Endothelial cell of umbilical vein (primary cell): ENCODE measurements at places on chromosomes 16 and 17. TPM values are rescaled to one million over a fixed set of nuclear protein-coding genes. Genes with fewer than 3 reads are reported as not detected.

Gene KRT24
- not detected in 2 replicates for total RNA-seq

Gene KRTAP3-2
- total RNA-seq: not detected in 2 replicates

Gene CBX2
- total RNA-seq: 19.8 and 20.0 TPM in 2 replicates

Gene ATP2C2
- total RNA-seq: not detected in 2 replicates

- H3K4me3 ChIP-seq: no peak overlapping the region
- peak; percentile 21 for DNase-seq
- H3K27ac ChIP-seq: no peak overlapping the region
- peaks cover 24% of the 10 kb centered on the region for H3K27me3 ChIP-seq
- H3K4me1 ChIP-seq: peaks cover 11% of the 10 kb centered on the region
These were observed 5.0 kb downstream of the SLC5A2 start for GRCh38 chr16:31487720-31488467.

DNA sequence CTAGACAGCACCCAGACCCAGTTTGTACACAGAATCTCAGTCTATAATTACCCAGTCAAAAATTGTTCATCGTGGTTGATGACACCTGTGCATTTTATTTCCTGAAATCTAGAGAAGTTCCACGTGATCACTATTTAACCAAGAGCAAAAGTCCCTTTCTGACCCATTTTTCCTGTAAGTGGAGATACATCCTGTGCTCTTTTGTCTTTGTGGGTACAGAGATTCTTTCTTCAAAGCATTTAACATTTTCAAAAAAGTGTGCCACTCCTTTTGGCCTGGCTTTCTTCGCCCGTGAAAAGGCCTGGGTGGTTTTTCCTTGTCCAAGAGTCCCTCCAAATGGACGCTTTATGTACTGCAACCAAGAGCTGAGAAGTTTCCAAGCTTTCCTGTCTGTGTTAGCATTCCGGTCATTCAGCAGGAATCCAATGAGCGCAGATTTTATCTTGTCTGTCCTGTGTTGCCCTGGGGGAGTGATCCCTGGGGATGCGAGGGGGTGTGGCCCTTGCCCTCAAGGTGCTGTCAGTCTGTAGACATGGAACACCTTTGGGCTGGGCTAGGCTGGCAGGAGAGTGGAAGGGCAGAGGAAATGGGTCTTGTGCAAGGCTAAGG, 161.1 kb upstream of the CACNG5 start:
- peak; percentile 68 for DNase-seq
- H3K4me1 ChIP-seq: peaks cover 2% of the 10 kb centered on the region
- no peak overlapping the region for H3K4me3 ChIP-seq

- H3K27ac ChIP-seq: no peak overlapping the region
- no peaks in the 10 kb centered on the region for H3K4me1 ChIP-seq
- H3K27me3 ChIP-seq: no peaks in the 10 kb centered on the region
- no peak overlapping the region for H3K4me3 ChIP-seq
- H3K36me3 ChIP-seq: no peaks in the 10 kb centered on the region
These were observed 34.3 kb downstream of the MYH3 start for GRCh38 chr17:10622617-10623485.

GRCh38 chr17:1571341-1571704, 8.7 kb upstream of the PITPNA start:
- no peak overlapping the region for H3K4me3 ChIP-seq
- H3K27ac ChIP-seq: no peak overlapping the region
- no peaks in the 10 kb centered on the region for H3K36me3 ChIP-seq
- no peak for DNase-seq
- H3K27me3 ChIP-seq: no peaks in the 10 kb centered on the region

DNA sequence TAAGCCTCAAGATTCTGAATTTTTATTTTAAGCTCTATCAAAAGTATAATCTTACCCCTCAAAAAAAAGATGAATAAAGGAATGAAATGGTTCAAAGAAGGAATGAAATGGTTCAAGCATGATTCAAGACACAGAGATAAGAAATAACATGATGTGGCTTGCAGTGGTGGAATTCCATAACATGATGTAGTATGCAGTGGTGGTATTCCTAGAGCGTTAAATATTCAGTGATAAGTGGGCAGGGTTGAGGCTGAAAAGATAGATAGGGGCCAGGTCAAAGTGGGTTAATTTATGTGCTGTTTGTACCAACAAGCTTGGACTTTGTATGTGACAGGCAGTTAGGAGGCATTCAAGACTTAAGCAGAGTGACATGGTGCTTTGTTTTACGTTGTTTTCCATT, 29.6 kb downstream of the TNRC6A start:
- no peak for DNase-seq
- no peak overlapping the region for H3K4me3 ChIP-seq

- peaks cover 6% of the 10 kb centered on the region for H3K4me1 ChIP-seq
- H3K4me3 ChIP-seq: no peak overlapping the region
- no peak overlapping the region for H3K27ac ChIP-seq
- no peaks in the 10 kb centered on the region for H3K36me3 ChIP-seq
These were observed 11.8 kb upstream of the TMEM98 start for GRCh38 chr17:32916134-32916533.

DNA sequence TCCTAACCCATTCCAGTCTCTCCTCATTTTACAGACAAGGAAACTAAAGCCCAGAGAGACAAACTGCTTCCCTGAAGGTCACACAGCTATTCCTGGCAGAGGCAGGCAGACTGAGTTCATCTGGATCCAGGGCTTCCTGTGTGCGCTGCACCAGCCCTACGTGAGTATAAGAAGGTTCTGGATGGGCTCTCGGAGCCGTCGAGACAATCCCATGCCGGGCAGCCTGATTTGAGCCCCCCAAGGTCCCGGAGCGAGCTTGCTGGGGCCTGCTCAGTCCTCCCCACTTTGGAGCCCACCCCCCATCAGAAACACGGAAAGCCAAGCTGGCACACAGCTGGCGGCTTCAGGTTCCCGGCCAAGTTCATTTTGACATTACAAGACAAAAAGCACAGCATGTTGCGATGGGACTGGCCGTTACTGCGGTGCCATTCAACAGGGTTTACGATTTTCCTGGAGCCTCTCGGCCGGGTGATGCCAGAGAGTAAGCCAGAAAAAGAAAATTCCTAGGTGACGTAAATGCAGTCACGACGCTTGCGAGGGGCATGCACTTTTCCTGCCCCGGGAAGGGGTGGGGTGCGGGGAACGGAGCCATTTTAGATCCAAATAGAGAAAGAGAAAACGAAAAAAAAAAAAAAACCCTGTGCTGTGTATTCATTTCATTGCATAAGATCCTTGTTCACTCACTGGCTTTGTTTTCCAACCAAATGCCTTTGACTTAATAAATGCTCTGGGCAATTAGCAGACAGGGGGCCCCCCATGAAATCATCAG, 167.1 kb upstream of the FOXF1 start:
- peak overlapping the region; percentile 88 for H3K27ac ChIP-seq
- H3K27me3 ChIP-seq: no peaks in the 10 kb centered on the region
- no peaks in the 10 kb centered on the region for H3K36me3 ChIP-seq

GRCh38 chr17:921161-921560, 58.4 kb downstream of the NXN start:
- H3K27ac ChIP-seq: no peak overlapping the region
- DNase-seq: no peak
- H3K4me1 ChIP-seq: peaks cover 13% of the 10 kb centered on the region
- H3K27me3 ChIP-seq: no peaks in the 10 kb centered on the region

GRCh38 chr16:26749072-26749471, 317.7 kb upstream of the C16orf82 start:
- H3K36me3 ChIP-seq: no peaks in the 10 kb centered on the region
- no peak for DNase-seq
- no peak overlapping the region for H3K4me3 ChIP-seq
- no peaks in the 10 kb centered on the region for H3K4me1 ChIP-seq
- H3K27me3 ChIP-seq: no peaks in the 10 kb centered on the region
- H3K27ac ChIP-seq: no peak overlapping the region

GRCh38 chr17:8490256-8491023, 54.8 kb downstream of the NDEL1 start:
- peaks cover 23% of the 10 kb centered on the region for H3K36me3 ChIP-seq
- H3K4me1 ChIP-seq: no peaks in the 10 kb centered on the region
- H3K27ac ChIP-seq: no peak overlapping the region
- H3K4me3 ChIP-seq: no peak overlapping the region
- no peaks in the 10 kb centered on the region for H3K27me3 ChIP-seq

GRCh38 chr16:84175350-84176081, 11.3 kb downstream of the TAF1C start:
- peak; percentile 52 for DNase-seq
- no peaks in the 10 kb centered on the region for H3K27me3 ChIP-seq
- no peak overlapping the region for H3K4me3 ChIP-seq
- no peak overlapping the region for H3K27ac ChIP-seq
- peaks cover 18% of the 10 kb centered on the region for H3K4me1 ChIP-seq

DNA sequence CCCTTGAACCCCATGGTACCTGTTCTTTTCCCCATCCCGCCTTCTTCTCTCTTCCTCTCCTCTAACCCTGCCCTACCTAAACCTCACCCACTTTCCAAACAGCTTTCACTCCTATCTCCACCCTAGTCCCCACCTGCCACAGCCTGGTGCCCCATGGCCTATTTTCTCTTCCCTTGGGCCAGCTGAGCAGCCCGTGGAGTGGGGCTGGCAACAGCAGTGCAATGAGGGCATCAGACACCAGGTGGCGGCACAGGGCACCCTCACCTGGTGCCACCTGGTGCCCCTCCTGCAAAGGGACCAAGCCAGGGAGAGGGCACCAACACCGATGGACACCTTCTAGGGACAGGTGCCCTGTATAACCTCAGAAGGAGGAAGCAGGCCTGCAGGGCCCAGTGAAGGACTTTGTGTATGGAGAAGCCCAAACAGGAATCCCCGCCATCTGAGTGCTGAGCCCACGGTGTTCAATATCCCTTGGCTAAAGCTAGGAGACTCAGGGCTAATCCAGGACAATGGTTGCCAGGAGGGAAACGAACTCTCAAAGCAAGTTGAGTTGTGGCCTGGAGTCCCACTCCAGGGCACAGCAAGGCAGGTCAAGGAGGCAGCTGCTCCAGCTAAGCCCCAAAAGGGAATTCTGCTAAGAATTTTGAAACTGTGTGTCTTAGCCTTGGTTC, 4.0 kb upstream of the ABCC3 start:
- H3K27ac ChIP-seq: no peak overlapping the region
- peaks cover 21% of the 10 kb centered on the region for H3K4me1 ChIP-seq
- no peaks in the 10 kb centered on the region for H3K36me3 ChIP-seq

DNA sequence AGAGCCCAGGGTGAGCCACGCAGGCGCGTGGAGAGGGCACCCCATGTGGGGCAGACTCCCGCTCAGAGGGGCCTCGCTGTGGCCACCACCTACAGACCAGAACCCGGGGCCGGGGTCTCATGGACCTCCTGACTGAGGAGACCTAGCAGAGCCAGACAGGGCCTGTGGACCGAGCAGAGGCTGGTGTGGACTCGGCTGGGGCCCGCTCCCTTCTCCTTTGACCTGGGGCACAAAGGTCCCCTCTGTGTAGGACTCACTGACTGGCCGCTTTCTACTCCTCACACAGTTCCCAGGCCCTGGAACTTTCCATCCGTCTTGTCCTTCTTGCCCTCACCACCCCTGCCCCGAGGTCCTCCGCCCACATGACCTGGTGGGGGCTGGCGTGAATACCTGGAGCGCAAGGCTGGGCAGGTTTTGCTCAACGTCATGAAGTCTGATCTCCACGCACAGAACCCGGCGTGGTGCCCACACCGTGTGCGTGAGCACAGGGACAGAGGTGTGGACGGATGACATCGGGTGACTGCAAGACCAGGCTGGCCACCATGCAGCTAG, 44.7 kb upstream of the ACSF3 start:
- no peak overlapping the region for H3K27ac ChIP-seq
- H3K4me3 ChIP-seq: no peak overlapping the region
- H3K4me1 ChIP-seq: no peaks in the 10 kb centered on the region
- no peaks in the 10 kb centered on the region for H3K36me3 ChIP-seq
- no peaks in the 10 kb centered on the region for H3K27me3 ChIP-seq
- DNase-seq: no peak

GRCh38 chr17:57035971-57036481, 49.0 kb upstream of the AKAP1 start:
- no peak overlapping the region for H3K4me3 ChIP-seq
- H3K4me1 ChIP-seq: no peaks in the 10 kb centered on the region
- no peak overlapping the region for H3K27ac ChIP-seq
- no peaks in the 10 kb centered on the region for H3K36me3 ChIP-seq

DNA sequence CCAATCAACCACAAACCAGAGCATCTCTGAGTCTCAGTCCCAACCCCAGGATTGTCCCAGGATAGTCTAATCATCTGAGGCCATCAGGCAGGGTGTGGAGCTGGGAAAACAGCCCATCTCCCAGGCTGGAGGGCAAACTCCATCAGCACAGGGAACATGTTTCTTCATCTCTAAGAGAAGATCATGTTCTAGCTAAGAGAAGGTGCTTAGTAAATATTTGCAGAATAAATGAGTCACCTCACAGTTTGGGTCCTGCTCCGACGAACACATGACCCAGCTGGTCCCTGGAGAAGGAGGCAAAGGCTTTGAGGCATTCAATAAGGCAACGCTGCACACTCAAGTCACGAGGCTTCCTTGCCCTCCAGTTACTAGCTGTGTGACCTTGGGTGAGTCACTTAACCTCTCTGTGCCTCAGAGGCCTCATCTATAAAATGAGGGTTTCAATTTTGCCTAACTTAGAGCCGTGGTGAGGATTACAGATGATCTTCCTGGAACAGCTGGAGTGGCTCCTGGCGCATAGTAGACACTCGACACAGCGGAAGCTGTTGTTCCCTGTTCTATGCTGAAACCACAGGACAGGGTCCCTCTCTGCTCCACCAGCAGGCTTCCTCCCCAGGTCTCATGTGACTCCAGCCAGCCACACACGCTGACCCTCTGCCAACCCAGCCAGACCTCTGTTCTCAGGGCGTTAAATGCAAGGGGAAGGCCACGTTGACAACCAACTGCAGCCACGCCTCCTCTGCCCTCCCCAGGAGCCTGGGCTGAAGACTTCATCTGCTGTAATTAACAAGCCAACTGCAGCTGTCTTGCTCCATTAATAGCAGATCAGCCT, 10.3 kb upstream of the RPL38 start:
- H3K27me3 ChIP-seq: no peaks in the 10 kb centered on the region
- no peak overlapping the region for H3K4me3 ChIP-seq
- no peaks in the 10 kb centered on the region for H3K36me3 ChIP-seq
- no peaks in the 10 kb centered on the region for H3K4me1 ChIP-seq

DNA sequence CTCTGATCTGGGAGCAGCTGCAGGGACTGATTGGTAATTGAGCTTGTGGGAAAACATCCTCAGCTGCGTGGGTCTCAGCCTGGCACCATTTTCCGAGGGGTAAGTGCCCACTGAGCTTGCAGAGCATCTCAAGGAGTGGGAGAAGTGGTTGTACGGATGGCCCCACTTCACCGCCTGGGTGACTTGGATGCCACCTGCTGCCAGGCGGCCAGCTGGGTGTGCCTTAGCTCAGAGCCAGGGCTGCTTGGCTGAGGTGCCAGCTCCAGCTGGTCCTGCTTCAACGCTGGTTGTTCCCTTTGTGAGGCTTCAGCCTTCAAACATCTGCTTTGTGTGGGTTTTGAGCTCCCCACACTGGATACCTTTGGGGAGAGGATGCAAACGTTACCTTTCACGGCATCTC, 482.7 kb upstream of the EEF2KMT start:
- H3K4me3 ChIP-seq: no peak overlapping the region
- no peak overlapping the region for H3K27ac ChIP-seq
- no peaks in the 10 kb centered on the region for H3K4me1 ChIP-seq
- DNase-seq: no peak
- no peaks in the 10 kb centered on the region for H3K27me3 ChIP-seq
- no peaks in the 10 kb centered on the region for H3K36me3 ChIP-seq
